CD4-positive, alpha-beta T cell treated with Interleukin-12 subunit alpha and Interleukin-12 subunit beta, for 1 hour (primary cell): ENCODE measurements at places on chromosomes 12 and 14.
A peak's percentile ranks its signal among the peaks of the same experiment; 100 is the strongest.

- DNase-seq, result no peak
Measured at GRCh38 chr12:57614948-57615500, 3.8 kb downstream of the ARHGEF25 start.

GRCh38 chr12:57087691-57088353 is 1.1 kb upstream of the NAB2 start:
- peak; percentile 77 for DNase-seq

DNA sequence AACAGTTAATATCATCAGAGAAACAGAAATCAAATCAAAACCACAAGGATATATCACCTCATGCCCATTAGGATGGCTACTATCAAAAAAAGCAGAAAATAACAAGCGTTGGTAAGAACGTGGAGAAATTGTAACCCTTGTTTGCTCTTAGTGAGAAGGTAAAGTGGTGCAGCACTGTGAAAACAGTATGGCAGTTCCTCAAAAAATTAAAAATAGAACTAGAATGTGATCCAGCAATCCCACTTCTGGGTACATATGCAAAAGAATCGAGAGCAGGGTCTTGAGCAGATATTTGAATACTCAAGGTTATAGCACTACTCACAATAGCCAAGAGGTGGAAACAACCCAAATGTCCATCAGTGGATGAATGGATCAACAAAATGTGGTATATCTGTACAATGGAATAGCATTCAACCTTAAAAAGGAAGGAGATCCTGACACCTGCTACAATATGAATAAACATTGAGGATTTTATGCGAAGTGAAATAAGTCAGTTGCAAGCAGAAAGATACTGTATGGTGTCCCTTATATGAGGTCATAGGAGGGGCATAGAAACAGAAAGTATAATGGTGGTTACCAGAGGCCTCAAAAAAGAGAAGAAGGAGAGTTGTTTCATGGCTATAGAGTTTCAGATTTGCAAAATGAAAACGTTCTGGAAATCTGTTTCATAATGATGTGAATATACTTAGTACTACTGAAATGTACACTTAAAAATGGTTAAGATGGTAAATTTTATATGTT is 131.0 kb upstream of the EEA1 start:
- DNase-seq, result no peak

- DNase-seq, result no peak
Measured at GRCh38 chr12:16788506-16789203, 182.7 kb upstream of the LMO3 start.

GRCh38 chr12:84463741-84464495 is 448.7 kb downstream of the SLC6A15 start:
- DNase-seq, result no peak

DNA sequence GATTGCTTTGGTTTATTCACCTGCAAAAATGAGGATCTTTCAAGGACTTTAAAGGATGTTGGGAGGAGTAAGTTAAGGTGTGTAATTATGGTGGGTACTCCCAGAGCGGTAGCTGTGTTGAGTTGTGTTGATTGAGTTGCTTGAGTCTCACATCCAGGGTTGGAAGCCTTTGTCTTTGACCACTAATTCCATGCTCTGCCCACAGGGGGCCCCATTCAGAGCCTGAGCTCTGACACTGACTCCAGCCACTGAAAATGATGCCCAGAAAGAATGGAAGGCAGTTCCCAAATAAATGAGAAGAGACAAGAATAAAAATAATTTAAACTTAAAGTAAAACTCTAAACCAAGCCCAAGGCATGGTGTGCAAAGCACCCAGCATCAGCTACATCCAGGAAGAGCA is 237.4 kb upstream of the PWP1 start:
- no peak for DNase-seq

- no peak for DNase-seq
Measured at GRCh38 chr12:18345021-18345735, 83.9 kb downstream of the PIK3C2G start.

DNA sequence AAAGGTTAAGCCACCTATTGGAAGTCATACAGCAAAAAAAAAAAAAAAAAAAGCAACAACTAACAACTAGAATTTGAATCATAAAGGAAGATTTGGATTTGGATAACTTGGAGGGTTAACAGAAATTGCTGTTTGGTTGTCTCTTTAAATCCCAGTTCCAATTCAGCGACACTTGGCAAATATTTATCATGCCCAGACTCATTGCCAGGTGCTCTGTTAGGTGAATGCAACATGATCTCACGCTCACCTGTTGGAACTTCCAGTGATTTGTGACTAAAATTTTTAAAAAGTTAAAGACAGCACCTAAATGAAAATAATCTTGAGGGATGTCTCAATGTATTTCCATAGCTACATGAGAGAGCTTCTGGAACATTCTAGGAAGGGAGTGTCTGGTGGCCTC is 103.7 kb downstream of the TBX3 start:
- DNase-seq, result no peak

GRCh38 chr12:6534945-6535696 is 804 bp downstream of the GAPDH start:
- peak; percentile 76 for DNase-seq

GRCh38 chr12:79658221-79658620 is 32.5 kb downstream of the PAWR start:
- no peak for DNase-seq

DNA sequence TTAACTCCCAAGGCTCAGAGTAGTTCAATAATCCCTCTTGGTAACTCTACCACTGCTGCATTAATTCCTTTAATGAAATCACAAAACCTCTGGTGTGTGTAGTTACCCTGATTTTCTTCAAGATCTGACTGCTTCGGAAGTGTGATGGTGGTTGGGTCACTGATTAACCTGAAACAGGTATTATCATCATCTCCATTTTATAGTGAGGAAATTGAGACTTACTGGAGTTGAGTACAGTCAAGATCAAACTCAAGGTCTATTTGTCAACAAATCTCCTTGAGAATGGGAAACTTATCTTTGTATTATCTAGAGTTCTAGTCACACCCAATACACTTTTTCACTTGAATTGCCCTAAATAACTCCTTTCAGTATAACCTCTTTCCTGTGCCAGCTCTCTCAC is 233.5 kb downstream of the BTG1 start:
- no peak for DNase-seq

DNA sequence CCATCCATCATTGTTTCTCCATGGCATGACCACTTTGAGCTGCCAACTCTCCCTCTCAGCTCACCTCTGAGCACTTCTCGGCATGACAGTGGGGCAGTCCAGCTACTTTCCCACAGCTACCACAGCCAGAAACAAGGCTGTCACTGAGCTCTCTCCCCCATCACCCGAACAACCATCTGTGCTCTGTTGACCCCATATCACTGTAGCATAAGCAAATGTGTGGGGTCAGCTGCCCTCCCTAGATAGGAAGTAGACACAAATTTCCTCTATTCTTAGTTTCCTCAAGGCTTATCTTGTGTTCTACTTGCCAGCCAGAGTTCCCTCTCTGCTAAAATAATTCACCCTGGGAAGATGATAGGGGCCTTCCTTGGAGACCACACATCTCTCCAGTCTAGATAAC is 82.6 kb upstream of the FUT8 start:
- DNase-seq, result no peak

GRCh38 chr14:62289471-62289870 is 527.3 kb downstream of the SNAPC1 start:
- no peak for DNase-seq

- DNase-seq, result no peak
Measured at GRCh38 chr12:94372461-94372860, 87.2 kb downstream of the CEP83 start.

DNA sequence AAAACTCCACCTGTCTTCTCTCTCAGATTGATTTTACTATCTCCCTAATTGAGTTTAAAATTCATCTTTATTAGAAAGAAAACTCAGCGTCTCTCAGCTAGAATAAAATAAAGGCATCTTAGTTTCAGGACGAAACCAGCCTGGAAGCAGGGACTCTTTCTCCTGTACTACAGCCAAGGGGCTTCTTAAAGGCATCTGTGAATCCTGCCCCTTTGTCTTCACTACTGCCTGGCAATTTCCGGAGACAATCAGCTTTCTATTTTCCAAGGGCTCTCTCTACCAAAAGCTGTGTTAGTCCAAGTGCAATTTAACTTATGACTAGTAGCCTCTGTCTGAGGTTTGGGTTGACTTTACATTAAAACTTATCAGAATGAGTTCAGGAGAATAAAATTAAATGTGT is 623.3 kb upstream of the FOXG1 start:
- no peak for DNase-seq

DNA sequence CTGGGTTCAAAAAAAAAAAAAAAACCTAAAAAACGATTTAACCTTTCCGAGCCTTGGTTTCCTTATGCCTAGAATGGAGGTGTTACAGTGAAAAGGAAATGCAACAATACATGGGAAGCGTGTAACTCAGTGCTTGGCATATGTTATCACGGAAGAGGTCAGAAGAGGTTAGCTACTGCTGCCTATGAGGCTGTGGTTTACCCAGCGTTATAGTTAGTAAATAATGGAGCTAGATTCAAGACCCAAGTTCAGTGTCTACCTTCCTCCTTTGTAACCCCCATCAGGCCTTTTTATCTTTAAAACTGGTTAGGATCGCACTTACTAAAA is 839 bp downstream of the IFT43 start:
- DNase-seq, result no peak

DNA sequence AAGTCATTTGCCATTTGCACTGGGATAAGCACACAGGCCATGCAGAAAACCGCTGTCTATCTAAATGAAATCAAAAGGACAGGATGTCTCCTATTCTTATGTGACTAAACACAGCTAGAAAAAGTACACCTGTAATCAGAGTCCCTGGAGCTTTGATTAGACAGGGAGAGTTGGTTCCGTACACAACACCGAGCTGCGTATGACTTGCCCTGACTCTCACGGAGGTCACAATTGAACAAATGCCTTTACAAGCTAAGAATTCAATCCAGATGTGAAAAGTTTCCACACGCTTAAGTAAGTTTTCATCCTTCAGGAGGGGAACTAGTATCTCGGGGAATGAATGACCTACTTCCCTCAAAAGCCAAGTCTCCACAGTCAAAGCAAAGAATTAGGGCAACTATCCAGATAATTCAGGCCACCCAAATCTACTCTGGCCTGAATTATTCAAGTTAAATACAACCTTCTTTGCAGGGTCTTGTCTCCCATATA is 67.5 kb downstream of the RTN1 start:
- DNase-seq, result no peak

DNA sequence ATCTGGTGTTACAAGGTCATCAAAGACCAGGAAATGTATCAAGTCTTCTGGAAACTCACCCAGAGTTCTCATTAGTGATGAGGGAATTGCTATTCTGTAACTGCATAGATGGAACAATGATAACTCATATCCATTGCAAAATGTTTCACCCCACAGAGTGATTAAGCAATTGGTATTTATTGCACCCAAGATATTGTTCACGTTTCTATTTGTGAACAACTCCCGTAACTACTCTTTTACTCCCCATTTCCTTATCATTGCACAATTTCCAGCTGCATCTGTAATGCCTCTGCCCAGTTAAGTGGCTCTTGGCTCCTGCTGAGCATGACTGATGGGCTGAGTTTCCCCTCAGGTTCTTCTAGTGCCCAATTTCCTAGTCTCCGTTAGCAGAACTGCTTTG is 108.7 kb upstream of the PRICKLE1 start:
- DNase-seq, result no peak

DNA sequence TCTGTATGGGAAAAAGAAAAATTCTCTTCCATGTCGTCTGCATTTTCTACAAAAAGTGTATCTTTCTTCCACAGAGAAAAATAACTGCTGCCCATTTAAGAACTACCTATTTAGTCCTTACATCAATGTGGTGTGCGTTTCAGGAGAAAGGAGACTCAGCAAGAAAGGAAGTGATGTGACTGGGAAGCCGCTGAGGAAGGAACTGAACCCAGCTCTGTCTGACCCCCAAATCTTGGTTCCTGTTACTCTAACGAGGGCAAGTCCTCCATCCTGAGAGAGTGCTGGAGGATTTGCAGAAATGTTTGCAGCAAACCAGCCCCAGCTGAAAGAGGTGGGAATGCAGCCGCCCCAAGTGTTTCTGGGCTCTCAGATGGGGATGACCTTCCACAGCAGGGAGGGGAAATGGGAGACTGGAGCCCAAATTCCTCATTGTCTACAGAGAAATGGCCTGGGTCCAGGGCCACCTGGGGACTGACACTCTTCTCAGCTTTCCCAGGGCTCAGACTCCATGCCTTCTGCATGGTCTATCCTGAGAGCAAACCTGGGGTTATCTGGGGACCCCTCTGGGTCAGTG is 6.7 kb upstream of the MLEC start:
- no peak for DNase-seq
